T-helper 1 cell (primary cell): ENCODE measurements at places on chromosomes 16 and 17.

DNA sequence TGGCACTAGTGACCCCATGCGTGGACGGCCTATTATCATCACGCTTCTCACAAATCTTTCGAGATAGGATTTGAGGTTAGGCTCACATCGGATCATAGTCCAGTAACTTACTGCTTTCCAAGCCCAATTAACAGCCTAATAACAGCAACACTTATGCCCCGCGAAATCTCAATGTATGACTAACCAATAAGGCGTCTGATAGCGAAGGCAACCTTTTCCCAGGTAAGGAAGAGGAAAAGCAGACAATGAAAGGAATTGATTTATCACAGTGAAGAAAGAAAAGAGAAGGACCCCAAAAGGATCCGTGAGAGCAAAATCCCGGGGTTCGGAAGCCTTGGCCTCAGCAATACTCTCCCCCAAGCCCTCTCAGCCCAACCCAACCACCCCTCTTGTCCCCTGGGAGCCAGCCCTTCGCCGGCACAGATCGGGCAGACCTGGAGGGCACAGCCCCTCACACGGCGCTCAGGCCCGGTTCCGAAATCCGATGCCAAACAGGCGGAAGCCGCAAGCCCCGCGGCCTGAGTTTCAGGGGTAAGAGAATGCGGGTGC, 534 bp downstream of the GPATCH8 start:
- peak; percentile 12 for DNase-seq

DNA sequence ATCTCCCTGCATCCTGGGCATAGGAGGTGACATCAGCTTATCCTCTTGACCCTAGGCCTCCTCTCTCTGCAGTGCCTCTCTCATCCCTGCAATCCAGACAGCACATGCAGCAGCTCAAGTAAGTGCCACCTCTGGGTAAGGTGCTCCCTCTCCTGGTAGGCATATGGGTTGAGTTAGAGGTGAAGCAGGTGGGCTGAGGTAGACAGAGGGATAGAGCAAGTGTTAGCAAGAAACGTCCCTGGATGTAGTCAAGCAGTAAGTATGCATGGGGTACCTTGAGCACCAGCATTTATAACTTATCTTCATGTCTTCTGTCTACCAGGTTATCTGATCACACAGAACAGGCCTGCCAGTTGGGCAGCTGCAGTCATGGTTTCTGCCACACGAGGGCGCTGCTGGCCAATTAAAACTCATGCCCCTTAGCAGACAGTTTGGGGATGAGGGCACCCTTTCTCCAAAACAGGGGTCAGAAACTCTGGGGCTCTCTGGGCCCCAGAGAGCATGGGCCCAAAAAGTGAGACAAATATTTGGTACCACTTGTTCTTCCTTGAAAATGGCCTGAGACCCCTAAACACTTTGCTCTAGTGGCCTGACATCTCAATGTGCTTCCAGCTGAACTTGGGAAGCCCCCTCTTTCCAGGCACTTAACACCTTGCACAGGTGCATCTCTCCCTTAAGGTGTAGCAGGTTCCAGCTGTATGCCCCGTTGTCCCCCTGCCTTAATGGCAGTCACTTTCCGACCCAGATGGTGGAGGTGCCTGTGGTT, 59.8 kb downstream of the NEUROD2 start:
- peak; percentile 55 for DNase-seq

- no peak for DNase-seq
Measured at GRCh38 chr16:31136287-31136662, 748 bp upstream of the PRSS8 start.

- DNase-seq, result peak; percentile 32
Measured at GRCh38 chr17:4715063-4715744, 4.8 kb downstream of the ARRB2 start.

DNA sequence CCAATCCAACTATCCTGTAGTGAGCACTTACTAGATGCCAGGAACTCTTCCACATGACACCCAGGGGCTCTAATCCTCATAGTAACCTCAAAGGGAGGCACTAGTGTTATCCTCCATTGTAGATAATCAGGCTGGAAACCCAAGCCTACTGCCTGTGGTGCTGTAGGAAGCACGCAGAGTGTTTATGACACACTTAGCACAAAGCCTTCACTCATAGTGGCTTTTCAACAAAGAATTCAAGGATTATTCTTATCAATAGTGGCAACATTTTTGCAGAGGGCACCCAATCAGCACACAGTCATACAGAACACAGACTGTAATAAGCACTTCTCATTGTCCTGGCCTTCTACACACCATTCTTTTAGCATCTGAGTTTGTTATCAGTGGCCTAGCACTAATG, 18.5 kb upstream of the SOX9 start:
- DNase-seq, result no peak

DNA sequence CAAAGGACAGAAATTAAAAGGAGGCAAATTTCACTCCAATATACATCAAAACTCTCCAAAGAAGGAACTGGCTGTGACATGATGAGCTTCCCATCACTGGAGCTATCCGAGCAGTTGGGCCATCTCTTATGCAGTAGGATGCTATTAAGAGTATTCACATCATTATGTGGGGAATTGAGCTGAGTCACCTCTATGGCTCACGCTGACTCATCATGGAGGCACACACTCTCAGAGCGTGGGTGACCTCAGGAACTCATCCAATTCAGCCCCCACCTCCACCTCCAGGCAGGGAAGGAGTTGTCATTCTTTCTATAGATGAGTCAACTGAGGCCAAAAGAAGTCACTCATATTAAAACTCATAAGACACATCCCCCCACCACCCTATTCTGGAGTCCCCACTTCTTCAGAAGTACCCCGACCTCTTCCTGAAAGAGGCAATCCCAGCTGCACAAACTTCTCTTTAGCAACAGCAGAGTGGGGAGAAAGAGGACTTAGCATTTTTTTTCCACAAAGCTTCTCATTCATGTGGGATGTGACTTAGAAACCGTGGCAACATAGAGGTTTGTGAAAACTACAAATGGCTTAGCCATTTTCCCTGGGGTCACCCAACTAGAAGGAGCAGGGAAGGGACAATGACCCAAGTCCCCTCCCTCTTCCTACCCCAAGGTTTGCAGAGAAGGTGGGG, 32.5 kb downstream of the ABCC12 start:
- DNase-seq, result no peak

GRCh38 chr16:28062847-28063521, 530 bp downstream of the GSG1L start:
- no peak for DNase-seq

DNA sequence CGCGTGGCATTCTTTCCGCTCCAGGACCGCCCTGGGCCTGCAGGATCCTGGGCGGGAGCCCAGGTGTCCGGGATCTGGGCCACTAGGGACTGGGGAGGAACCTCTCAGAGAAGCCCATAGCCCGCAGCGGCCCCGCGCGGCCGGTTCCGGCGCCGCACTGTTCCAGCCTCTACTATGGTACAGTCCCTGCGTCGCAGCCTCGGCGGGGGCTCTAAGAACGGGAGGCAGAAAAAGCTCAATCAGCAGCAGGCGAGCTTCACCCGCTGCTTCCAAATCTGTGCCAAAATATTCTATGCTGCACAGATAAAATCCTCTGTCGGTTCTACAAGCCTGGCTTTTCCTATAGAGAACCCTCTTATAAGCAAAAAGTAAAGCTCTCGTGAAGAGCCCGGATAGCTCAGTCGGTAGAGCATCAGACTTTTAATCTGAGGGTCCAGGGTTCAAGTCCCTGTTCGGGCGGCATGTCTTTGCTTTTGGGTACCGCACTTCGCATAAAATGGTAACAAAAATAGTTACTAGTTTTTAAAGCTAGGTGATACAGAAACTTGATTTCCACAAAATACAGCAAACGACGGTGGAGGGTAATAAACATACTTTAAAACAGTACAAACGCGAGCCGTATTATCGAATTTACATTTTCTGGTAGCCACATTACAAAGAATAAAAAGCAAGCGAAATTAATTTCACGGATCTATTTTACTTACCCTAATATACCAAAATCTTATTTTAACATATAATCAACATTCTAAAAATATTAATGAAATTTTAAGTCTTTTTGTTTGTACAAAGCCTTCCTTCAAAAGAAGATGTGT, 661 bp upstream of the ALOXE3 start:
- peak; percentile 80 for DNase-seq

GRCh38 chr16:14418795-14419225, 211.2 kb downstream of the PARN start:
- no peak for DNase-seq
